ENCODE measurements at places on chromosomes 5 and 9. TPM values are rescaled to one million over a fixed set of nuclear protein-coding genes. Genes with fewer than 3 reads are reported as not detected.

Gene FBP2
- not detected for total RNA-seq

Gene SLCO6A1
- total RNA-seq: not detected

Gene EIF4E1B
- total RNA-seq: not detected

Gene SMIM23
- total RNA-seq: not detected

Gene IGFBPL1
- 0.21 TPM for total RNA-seq

Gene LHX6
- total RNA-seq: not detected

Gene SCGB3A2
- total RNA-seq: not detected
